Forelimb muscle (tissue), 1 donor: ENCODE measurements at places on chromosomes 5 and 9. TPM values are rescaled to one million over a fixed set of nuclear protein-coding genes. Genes with fewer than 3 reads are reported as not detected.

TAF1L gene
- polyA plus RNA-seq, result 0.03 TPM

PCDHGC5 gene
- polyA plus RNA-seq, result 0.78 TPM

- no peak for DNase-seq
Observed at GRCh38 chr9:110188991-110189390, 19.0 kb downstream of the C9orf152 start.

DNA sequence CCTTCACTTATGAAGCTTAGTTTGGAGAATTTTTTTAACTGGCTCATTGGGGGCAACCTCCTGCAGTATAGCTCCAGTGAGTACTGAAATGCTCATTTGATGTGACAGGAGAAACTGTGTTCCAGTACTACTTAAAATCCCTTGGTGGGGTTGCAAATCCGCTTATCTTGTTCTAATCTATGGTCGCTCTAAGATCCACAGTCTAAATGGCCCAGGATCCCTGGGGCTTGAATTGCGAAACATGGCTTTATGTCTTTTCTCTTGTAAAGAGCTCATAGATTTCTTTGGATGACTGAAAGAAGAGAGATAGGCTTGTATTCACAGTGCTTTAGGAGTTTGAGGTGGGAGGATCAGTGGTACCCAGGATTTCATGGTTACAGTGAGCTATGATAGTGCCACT lies 52.7 kb downstream of the ADAMTSL1 start:
- no peak for DNase-seq

DNA sequence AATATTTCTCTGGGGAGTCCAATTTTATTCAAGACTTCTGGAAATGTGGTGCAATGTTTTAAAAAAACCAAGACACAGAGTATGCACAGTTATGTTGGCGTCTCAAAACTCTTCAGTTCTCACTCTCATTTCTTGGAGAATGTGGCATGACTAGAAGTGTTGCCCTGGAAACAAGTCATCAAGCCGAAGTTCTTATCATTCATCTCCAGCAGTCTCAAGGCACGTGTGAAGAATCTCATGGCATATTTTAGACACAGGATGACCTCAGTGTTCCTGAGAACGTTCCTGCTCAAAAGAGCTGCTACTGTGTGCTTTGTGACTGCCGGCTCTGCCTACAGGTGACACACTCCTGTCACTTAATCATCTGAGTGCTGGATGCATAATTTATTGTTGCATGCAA lies 147.4 kb upstream of the IRX4 start:
- no peak for DNase-seq
